Astrocyte of the spinal cord (primary cell): ENCODE measurements at places on chromosomes 3 and 15.

GRCh38 chr3:125186261-125186787, 26.2 kb downstream of the SLC12A8 start:
- peak; percentile 44 for DNase-seq

- no peak for DNase-seq
Measured at GRCh38 chr3:169240786-169241486, 422.6 kb downstream of the MECOM start.

DNA sequence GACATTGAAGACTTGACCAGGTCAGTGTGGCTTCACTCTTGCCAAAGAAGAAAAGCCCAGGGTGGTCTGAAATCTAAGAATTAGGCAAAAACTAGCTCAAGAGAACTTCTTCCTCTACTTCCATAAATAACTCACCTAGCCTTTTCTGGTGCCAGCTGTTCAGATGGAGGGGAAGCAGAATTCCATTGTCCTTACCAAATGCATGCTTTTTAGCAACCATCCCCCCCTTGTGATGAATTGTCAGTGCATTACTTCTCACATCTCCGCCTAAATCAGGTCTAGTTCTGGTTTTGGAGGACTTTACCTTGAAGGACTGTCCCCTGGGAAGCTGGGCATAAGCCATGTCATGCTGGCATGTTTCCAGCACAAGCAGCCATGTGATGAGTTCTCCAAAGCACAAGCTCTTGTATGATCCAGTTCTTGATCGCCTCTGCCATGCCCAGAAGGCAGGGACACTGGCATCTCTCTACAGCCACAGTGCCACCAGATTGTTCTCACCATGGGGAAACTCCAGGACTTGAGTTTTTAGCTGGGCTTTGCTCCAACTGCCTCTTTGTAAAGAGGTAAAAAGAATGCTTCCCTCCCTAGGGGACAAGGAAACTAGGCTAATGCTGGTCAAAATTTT, 96.4 kb upstream of the IL12A start:
- no peak for DNase-seq

- DNase-seq, result no peak
Measured at GRCh38 chr3:171615686-171616085, 155.5 kb upstream of the TNIK start.

DNA sequence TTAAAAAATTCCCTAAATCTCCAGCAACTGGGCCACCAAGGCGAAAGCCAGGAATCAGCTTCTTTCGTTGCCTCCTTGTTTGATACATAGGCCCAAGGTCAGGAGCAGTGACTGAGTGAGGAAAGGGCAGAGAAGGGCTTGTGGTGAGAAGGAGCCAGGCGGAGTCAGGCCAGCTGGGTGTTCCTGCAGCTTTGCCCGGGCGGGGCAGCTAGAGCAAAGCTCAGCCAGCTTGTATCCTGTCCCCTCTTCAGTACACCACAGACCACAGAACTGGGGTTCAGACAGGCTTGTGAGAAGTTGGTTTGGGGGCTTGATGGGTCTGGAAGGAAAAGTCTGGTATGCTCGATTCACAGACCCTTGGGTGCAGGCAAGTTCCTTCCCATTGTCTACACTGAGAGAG, 52.6 kb downstream of the CCK start:
- no peak for DNase-seq

DNA sequence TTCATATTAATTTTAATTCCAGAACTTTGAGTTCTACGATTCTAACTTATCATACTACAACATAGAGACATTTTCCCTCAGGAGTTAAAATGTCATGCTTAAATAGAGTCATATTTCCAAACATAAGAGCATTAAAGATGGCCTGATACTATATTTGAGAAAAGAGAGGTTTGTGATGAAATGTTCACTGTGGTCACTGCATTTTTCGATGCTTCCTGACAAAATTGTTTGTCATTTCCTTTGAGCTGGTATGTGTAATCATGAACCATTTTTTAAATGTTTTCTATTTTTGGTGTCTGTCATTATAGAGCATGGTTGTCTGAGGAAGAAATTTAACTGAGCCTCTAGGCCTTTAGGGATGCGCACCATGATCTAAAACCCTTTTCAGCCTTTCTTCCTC, 721.4 kb upstream of the NR2F2 start:
- DNase-seq, result no peak

- DNase-seq, result peak; percentile 76
Measured at GRCh38 chr3:188244395-188244861, 90.5 kb downstream of the LPP start.

- no peak for DNase-seq
Measured at GRCh38 chr3:46449755-46450552, 14.8 kb downstream of the LTF start.

DNA sequence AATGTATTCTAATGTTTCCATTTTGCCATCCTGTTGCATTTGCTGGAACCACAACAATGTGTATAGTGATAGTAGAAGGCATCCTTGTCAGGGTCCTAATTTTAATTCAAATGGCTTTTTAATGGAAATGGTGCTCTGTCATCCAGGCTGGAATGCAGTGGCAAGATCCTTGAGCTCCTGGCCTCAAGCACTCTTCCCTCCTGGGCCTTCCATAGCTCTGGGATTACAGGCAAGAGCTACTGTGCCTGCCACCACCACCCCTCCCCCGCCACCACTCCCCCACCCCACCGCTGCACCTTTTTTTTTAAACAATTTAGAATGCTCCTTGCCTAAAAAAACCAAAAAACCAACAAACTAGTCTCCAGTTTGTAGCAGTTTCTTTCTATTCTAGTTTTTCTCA, 15.2 kb upstream of the IQCF6 start:
- DNase-seq, result no peak

- DNase-seq, result no peak
Measured at GRCh38 chr3:123290962-123291361, 89.2 kb downstream of the SEC22A start.

DNA sequence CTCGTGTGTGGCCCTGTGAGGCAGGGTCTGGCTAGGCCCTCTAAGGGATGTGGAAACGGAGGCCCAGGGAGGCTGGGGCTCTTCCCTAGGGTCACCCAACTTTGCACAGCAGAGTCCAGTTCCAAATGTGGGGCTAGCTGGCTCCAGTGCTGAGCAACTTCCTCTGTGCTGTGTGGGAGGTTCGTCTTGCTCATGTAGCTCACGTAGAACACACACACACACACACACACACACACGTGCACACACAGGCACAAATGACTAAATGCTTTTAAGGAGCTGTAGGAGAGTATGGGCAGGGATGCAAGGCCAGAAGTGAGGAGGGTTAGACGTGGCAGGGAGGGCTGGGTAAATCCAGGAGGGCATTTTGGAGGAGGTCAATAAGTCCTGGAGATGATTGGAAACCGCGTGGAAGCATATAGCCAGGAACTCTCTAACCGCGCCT, 213.8 kb downstream of the RPLP1 start:
- DNase-seq, result peak; percentile 10

DNA sequence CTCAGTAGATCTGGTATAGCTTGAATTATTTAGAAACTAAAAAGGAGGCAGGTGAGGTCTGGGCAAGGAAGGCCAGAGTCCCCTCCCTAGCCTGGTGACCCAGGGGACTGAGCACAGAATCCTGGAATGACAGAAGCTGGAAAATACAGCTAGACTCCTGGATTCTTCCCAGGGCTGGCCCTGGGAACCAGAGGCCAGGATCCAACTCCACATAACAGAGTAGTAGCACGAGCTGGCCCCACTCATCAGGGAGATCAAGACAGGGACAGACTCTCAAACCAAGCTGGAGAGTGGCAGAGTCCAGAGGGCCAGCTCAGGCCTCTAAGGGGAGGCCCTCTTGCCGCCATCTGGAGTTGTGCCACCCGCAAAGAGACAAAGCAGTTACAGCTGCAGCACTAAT, 10.7 kb downstream of the VIPR1 start:
- no peak for DNase-seq

GRCh38 chr15:35827911-35828310, 281.9 kb upstream of the DPH6 start:
- no peak for DNase-seq

- DNase-seq, result no peak
Measured at GRCh38 chr15:57541271-57541670, 50.4 kb upstream of the MYZAP start.

GRCh38 chr3:135023996-135024658, 229.1 kb downstream of the EPHB1 start:
- DNase-seq, result no peak

GRCh38 chr3:25723802-25724201, 59.1 kb upstream of the TOP2B start:
- no peak for DNase-seq

DNA sequence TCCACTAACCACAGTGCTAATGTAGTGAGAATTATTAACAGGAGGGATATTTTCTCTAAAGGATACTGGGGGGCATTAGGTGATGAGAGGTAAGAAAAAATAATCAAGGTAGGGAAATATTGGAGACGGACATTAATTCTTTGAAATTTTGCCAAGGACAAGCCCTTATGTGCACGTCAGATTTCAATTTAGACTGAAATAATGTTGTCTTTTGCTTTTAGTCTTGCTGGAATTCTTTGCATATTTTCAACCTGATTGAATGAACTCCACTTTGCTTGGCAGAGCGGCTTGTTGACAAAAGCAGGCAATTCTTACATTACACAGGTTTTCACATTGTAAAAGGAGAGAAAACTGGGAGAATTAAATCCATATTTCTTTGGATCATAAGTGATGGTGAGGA, 25.0 kb upstream of the C3orf52 start:
- peak; percentile 65 for DNase-seq

DNA sequence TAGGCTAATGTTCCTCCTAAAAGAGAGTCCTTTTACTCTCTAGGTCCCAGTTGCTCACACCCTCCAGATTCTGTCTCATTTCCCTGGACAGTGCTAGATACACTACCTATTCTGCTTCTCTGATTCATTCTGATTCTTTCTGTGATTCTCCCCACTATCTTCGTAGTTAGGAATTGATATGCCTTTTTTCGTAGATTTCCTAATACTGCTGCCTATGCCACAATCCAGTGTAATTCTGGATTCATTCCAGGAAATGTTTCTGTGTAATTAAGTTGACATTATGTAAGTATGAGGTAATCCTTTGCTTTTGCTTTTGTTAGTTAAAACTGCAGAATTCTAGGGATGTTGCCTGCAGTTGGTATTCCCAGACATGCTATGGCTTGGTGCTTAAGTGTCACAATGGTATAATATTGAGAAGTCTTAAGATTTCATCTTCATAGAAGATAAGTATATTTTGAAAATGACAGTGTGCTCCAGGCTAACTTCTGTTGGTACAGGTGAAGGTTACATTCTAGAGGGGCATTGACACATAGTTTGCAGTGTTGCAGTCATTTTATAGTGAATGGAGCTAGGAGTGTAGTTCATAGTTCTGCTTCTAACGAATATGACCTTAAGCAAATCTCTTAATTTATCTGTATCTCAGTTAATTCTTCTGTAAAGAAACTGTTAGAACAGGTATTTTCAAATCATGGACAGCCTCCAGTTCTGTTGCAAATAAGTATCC, 54.3 kb downstream of the RIOX2 start:
- DNase-seq, result peak; percentile 17

DNA sequence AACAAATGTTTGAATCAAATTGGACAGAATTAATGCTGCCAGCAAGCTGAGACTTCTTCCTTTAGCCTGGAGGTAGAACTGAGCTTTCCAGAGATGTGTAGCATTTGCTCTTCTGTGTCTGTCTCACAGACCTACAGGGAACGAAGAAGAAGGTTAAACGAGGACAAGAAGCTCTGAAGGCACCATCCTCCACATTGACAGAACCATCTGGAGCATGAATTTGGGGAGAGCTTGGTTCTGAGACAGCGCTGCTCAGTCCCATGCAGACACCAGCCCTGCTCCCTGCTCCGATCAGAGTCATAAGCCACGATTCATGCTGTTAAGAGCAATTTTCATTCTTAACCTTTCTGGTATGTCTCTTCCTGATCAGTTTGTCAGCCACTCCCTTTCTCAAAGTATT, 7.7 kb upstream of the KY start:
- DNase-seq, result no peak

GRCh38 chr3:70179111-70179510, 133.3 kb downstream of the MDFIC2 start:
- no peak for DNase-seq
